Stimulated activated CD4-positive, alpha-beta T cell treated with anti-CD3 and anti-CD28 coated beads, TNF-alpha, amount 100 ng/mL, for 1 hour (primary cell): ENCODE measurements at places on chromosomes 11 and 22.

- DNase-seq: no peak
These were observed 4.2 kb downstream of the CAPN1 start for GRCh38 chr11:65185869-65186341.

DNA sequence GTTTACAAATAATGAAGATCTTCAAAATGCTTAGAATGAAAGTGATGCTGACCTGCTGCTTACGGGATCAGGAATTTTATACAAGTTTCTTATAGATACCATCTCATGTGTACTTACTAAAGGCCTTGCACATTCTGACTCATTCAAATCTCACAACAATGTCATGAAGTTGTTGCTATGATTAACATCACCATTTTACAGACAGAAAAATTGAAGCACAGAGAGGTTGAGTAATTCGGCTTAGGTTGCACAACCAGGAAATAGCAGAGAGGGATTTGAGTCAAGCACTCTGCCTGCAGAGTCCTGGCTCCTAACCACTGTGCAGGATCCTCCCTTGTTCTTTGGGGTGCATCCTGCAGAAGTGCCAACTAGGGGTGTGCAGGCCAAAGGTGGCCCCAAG is 471.9 kb downstream of the MIAT start:
- DNase-seq: no peak

DNA sequence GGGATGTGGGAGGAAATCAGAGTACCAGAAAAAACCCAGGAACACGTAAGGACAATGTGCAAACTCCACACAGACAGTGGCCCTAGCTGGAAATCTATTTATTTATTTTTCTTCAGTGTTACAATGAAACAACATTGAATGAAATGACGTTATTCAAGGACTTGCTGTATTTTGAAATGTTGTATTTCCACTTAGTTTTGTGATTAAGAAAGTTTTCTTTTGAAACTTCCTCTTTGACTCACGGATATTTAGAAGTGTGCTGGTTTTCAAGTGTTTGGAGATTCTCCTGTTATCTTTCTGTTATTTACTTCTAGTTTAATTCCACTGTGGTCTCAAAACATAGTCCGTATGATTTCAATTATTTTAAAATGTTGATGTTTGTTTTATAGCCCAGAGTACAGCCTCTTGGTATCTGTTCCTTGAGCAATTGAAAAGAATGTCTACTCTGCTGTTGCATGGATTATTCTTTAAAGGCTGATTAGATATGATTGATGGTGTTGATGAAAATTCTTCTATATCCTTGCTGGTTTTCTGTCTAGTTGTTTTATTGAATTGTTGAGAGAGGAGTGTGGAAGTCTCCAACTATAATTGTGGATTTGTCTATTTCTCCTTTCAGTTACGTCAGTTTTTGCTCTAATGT is 141.0 kb downstream of the ARHGAP20 start:
- DNase-seq: no peak

GRCh38 chr11:125001849-125002248 is 47.8 kb downstream of the CCDC15 start:
- no peak for DNase-seq

- no peak for DNase-seq
These were observed 1.5 kb downstream of the CCDC116 start for GRCh38 chr22:21634081-21634480.

DNA sequence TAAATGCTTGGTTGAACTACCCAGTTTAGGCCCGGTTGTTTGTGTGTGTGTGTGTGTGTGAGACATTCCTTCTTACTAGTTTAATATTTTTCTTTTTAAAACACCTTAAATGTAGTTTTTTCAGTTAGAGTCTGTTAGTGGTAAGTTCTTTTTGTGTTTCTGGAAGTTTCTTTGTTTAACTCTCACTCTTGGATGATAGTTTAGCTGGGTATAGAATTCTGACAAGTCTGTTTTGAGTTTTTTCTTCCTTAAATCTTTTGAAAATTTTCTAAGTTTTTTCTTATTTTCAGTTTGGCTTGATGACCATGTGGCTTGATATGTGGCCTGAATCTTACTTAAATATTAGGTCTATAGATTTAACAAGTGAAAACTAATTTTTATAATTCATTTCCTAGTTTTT is 60.1 kb downstream of the PDE3B start:
- no peak for DNase-seq

- no peak for DNase-seq
These were observed 453.5 kb downstream of the OPCML start for GRCh38 chr11:133078591-133079404.

- no peak for DNase-seq
These were observed 8.7 kb upstream of the TPCN2 start for GRCh38 chr11:69040051-69040450.

- no peak for DNase-seq
These were observed 6.0 kb downstream of the NDUFV1 start for GRCh38 chr11:67612751-67613150.

DNA sequence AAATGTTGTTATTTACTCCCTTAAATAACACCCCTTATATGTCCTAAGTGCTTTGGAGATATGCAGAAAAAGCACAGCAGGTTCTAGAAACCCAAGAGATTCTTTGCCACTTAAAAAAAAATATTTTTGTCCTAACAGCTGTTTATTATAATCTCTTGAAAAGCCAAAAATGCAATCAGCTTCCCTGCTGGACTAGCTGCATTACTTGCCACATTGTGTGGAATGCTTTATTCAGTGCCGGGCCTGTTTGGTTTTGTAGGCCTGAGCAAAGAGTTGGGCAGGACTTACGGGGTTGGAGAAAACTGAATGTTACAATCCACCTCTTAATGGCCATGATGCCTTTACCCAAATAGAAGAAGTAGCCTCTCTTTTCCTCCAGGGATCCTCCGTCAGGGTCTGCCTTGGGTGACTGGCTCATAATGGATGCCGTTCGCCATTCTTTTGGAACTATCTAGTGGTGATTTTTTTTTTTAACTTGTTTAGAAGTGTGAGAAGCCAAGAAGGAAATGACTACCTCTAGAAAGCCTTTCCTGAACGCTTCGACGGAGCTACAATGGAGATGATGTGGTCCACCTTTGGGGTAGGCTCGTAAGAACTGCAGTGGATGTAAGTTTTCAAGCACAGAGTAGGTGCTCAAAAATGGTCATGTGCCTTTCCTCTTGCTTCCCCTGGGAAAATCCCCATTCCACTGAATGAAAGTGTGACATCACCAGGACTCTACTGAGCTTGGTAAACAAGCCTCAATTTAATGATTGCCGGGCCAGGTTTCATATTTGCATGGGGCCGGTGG is 241.3 kb upstream of the NCAM1 start:
- DNase-seq: no peak

DNA sequence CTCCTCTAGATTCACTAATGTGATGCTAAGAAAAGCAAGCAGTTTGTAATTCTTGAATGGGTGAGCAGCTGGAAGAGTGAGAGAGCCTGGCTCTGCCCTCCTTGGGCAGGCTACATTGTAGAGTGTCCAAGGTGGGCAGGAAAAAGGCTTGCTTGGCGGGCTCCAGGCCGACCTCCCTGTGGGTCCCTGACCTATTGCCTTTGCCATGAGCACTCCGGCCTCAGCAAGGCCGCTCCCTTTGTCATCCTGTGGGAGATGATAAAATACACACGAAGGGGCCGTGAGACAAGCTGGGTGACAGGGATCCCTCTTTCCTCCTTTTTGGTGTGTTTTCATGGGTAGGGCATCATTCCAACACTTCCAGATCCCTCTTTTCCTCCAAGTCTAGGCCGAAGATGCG is 41.8 kb downstream of the TIMP3 start:
- no peak for DNase-seq

DNA sequence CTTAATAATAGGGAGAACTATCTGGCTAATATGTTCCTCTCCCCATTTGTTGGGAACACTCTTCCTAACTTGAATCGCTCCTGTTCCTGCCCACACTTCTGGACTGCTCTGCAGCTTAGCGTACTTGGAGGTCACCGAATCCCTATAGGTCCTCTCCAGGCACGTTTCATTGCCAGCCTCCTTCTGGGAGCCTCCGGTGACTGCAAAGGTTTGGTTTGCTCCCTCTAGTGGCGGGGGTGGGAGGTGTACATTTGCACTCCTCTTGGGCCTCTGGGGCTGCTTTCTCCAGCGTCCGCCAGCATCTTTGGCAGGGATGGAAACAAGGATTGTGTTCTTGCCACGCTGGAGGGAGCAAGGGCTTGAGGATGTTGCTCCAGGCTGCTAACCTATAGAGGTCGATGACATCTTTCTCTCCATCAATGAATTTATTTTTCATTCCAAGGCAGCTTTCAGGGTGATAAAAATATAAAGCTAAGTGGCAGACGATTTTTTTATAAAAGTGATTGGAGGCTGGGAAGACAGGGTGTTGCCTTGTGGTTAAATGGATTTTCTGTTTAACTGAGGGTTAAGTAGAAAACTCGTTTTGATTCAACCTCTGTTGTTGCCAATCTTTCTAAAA is 48.7 kb downstream of the TSPAN18 start:
- DNase-seq: peak; percentile 30

DNA sequence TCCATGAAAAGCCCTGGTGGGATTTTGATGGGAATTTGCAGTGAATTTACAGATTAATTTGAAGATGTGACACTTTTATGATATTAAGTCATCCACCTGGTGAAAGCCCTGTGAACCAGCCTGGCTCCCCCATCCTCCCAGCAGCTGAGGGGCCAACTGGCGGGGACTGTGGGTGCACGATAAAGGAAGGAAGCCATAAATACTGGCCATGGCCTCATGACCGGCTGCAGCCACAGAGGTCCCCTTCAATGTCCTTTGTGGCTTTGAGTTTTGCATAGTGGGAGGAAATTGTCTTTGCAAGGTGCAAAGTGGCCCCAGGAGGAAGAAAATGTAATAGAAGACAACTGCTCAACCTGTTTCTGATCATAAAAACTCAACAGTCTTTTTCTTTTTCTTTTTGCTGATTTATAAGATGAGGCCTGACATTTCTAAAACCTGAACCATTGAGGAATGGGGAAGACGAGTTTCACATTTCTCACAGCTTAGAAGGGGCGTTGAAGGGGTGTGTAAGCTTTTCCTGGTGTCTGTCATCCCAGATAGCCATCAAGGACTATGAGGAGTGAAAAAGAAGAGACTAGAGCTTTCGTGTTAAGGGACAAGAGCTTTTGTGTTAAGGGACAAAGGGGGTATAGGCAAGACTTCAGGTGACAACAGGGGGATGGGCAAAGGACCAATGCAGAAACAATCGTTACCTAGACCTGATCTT is 6.3 kb upstream of the NDUFV1 start:
- DNase-seq: no peak

DNA sequence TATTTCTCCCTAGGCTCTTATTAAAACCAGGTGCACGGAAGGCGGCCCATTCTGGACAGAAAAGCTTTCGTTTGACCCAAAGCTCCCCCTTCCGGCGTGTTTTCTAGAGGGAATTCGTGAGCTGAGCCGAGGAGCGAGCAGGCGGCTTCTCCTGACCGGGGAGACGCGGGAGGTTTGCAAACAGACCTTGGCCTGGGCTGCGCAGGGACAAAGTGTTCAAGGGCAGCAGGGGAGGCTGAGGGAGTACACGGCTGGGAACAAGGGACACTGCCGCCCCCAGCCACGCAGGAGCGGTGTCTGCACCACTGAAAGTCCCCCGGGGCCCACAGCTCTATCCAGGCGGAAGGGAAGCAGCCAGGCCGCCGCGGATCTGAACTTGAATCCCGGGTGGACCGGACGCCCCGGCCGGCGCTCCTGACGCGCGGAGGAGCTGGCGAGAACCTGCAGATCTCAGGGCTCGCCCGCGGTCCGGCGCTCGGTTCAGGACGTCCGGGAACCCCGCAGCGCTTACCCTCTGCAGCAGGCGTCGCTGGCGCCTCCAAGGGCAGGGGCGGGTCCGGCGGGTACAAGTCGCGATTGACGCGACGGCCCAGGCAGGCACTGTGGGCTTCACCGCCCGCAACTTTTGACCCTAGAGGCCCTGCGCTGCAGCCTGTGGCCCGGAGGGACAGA is 101.9 kb downstream of the WT1 start:
- no peak for DNase-seq

- no peak for DNase-seq
These were observed 18.4 kb upstream of the CHRM4 start for GRCh38 chr11:46410021-46410420.

GRCh38 chr11:98965775-98966174 is 55.0 kb upstream of the CNTN5 start:
- DNase-seq: no peak

GRCh38 chr11:66636411-66636810 is 2.1 kb upstream of the RBM4 start:
- DNase-seq: no peak

DNA sequence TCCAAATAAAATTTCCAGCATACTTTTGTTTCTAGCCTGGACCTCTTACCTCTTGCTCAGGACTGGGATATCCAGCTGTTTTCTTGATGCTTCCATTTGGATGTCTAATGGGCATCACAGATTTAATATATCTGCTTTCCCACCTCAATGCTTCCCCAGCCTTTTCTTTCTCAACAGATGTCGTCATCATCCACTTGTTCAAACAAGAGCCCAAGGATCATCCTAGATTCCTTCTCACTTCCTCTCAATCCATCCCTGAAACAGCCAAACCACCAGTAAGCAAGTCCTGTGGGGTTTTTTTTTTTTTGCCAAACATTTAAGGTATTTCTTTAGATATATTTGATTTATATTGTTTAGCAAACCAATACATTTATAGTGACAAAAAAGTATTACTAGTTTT is 12.5 kb downstream of the THY1 start:
- no peak for DNase-seq

DNA sequence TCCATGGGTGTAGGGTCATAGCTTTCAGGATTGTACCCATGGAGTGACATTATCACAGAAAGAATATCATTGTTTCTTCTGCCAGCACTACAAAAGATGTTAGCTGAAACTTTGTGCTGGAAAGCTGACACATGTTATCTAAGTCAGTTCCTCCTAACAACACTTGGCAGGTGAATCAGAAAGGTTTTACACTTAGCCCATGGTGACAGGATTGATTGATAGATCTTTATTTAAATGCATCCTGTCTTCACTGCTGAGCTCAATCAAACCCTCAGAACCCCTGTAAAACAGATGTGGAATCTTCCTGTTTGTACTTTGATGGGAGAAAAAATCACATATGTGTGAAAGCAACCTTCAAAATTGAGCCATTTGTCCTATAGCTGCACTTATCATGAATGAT is 811.5 kb upstream of the ANO3 start:
- DNase-seq: no peak

DNA sequence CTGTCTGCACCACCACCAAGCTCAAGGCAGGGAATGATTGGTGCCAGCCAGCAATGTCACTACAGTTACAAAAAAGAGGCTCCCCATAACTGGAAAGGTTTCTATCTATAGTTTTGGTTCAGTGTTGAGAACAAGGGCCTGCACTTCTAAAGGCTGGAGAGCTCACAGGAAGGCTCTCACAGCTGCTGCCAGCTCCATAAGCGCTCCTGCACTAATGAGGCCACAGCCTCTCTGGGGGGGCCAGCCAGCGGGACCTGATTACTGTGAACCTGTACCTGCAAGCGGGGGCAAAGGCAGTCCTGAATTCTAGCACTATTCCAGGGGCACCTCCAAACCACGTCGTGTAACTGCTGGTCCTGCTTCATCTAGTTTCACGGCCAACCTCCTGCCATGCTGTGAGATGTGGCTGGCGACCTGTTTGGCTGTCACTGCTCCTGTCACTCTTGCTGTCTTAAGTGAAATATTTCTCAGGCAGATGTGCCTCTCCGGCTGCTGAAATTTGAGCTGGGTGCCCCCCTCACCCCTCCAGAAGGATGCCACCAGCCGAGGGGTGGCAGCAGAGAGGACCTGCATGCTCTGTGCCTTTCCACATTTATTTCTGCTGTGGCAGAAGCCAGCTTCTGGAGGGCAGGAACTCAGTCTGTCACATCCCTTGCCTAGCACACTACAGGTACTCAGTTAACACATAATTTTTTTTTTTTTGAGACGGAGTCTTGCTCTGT is 53.3 kb upstream of the ARFGAP3 start:
- no peak for DNase-seq

- no peak for DNase-seq
These were observed at the start of gene MS4A4A for GRCh38 chr11:60280412-60280811. Gene MS4A4A, plus strand, starts transcription at chr11:60280666. Its CDS starts 10 bp downstream, at chr11:60280676.

- DNase-seq: no peak
These were observed 123.3 kb upstream of the THY1 start for GRCh38 chr11:119545978-119546915.
